ENCODE measurements at places on chromosomes 11 and 22.

- no peak for DNase-seq
These were observed 1.2 kb downstream of the SOX10 start for GRCh38 chr22:37982938-37983859.

- no peak for DNase-seq
These were observed 11.7 kb downstream of the MICAL2 start for GRCh38 chr11:12122083-12122482.

- no peak for DNase-seq
These were observed at the start of gene GAL3ST3 for GRCh38 chr11:66048547-66049323. GAL3ST3 (minus strand) TSS chr11:66049161; CDS start chr11:66045415, 3,746 bp downstream.

DNA sequence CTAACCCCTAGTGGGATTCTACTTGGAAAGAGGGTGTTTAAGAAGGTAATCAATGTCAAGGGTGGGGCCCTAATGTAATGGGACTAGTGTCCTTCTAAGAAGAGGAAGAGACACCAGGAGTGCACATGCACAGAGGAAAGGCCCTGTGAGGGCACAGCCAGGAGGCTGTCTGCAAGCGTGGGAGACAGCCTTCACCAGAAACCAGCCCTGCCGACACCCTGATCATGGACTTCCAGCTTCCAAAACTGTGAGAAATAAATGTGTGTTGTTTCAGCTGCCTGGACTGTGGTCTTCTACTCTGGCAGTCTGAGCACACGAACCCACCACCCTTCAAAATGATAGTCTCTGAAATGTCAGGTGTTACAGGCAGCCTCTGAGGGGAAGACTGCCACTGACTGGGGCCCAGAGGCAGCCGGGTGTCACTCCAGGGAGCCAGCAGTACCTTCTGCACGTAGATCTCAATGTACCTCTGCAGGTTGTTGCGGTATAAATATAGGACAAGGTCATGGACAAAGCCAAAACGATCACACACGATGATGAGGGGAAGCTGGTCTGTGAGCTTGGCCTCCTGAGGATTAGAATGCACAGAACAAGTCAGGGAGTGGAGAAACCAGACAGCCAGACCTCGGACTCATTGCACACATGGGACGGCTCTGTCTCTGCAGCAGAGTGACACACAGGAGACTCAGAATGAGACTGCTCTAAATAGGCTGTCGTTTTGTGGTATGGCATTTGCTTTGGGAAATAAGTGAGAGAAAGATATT is 43.9 kb upstream of the SLC25A1 start:
- DNase-seq = no peak

- no peak for DNase-seq
These were observed 14.4 kb upstream of the CDC42EP1 start for GRCh38 chr22:37545703-37546436.

DNA sequence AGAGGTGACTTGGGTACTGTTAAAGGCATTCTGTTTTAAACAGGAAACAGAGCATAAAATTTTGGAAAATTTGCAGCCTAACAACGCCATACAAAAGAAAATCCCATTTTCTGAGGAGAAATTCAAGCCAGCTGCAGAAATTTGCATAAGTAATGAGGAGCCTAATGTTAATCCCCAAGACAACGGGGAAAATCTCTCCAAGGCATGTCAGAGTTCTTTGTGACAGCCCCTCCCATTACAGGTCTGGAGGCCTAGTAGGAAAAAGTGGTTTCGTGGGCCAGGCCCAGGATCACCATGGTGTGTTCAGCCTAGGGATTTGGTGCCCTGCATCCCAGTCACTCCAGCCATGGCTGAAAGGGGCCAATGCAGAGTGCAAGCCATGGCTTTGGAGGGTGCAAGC is 1333.1 kb upstream of the TENM4 start:
- DNase-seq = no peak

- DNase-seq = no peak
These were observed 215.3 kb downstream of the KCNA4 start for GRCh38 chr11:29801561-29801960.

DNA sequence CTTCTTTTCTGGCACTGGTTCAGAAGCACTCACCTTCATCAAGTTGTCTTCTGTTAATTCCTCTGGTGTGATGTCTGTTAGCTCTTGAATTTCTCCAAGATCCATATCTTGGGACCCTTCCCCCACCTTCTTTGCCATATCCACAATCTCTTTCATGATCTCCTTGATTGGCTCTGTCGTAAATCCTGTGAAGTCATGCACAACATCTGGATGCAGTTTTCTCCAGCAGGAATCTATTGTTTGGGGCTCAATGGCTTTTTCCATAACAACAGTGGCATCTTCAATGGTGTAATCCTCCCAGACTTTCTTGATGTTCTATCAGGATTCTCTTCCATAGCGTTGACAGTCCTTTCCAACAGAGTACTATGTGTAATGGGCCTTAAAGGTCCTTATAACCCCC is 96.9 kb downstream of the CSTPP1 start:
- DNase-seq = no peak

GRCh38 chr11:26731084-26731456 is 9.2 kb upstream of the SLC5A12 start:
- no peak for DNase-seq

GRCh38 chr11:86595955-86596354 is 76.5 kb downstream of the ME3 start:
- DNase-seq = no peak

GRCh38 chr11:61695917-61696316 is 15.7 kb downstream of the DAGLA start:
- DNase-seq = no peak
